ENCODE measurements at places on chromosomes 2 and 18.

DNA sequence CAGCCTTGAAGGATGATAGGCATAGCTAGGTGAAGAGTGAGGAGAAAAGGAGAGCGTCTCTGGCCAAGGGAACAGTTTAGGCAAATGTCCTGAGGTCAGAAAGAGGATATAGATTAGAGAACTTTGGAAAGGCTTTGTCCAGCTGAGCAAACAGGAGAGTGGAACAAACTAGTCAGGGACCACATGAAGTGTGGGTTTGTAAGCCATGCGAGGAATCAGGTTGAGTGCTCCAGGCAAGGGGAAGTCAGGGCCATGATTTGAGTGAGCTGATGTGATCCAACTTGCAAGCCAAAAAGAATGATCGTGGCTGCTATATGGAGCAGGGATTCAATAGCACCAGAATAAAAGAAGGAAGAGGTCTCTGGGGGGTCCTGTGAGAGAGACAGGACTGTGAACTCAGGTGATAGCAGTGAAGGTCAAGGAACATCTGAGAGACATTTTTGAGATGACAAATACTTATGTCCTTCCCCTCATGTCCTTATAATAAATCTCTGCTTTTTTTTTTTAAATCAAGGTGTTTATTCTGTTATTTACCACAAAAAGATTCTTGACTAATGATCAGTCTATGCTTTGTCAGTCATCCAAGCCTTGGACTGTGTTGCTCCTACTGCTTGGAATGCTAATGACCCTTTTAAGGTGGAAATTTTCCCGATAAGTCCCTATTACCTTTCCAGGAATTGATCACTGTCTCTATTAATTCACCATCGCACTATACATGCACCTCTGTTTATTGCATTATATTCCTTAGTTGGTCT lies 472.6 kb downstream of the TXNL1 start:
- no peak for DNase-seq

- DNase-seq, result no peak
Observed at GRCh38 chr18:49654347-49654746, 92.5 kb downstream of the LIPG start.

- no peak for DNase-seq
Observed at GRCh38 chr2:225033440-225034318, 8.6 kb downstream of the DOCK10 start.

- DNase-seq, result no peak
Observed at GRCh38 chr18:31590570-31590969, 1.1 kb upstream of the TTR start.

DNA sequence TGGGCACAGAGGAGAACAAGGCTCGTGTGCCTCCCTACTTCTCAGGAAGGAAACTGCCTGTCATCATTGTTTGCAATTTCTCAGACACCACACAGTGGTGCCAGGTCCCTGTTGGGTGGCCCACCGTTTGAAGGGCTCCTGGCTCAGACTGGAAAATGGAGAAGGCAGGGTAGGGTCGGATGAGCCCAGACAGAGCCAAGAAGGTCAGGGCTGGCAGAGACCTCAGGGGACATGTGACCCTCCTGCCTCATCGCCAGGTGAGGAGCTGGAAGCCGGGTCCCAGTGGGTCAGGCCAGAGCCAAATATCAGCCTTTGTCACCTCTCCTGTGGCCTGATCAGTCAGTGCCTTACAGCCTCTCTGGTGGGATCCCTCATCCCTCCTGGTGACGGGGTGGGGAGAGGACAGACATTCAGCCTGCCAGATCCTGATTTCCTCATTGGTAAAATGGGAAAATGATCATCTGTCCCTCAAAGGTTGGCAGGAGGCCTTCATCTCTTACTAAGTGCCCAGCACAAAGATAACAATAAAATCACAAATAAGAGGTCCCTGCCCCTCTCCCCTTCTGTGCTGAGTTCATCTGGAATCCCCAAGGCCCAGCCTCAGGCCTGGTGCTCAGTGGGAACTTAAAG lies 117.6 kb downstream of the CAPN13 start:
- no peak for DNase-seq

DNA sequence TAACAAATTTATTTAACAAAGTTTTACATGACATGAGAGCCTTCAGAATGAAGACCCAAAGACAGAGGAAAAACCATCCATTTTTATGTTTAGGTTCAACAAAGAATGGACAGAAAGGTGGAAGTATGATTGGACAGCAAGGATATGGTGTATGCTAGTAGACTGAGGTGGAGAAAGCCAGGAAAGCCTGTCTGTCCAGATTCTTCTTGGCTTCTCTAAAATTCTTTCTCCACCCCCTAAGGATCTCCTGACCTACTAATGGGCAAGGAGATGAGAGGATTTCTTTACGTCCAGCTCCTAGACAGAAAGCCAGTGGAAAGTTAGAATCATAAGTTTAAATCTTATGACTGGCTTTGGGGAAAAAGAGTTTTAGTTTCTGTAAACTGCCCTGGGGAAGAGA lies 3.0 kb downstream of the ATIC start:
- DNase-seq, result no peak

DNA sequence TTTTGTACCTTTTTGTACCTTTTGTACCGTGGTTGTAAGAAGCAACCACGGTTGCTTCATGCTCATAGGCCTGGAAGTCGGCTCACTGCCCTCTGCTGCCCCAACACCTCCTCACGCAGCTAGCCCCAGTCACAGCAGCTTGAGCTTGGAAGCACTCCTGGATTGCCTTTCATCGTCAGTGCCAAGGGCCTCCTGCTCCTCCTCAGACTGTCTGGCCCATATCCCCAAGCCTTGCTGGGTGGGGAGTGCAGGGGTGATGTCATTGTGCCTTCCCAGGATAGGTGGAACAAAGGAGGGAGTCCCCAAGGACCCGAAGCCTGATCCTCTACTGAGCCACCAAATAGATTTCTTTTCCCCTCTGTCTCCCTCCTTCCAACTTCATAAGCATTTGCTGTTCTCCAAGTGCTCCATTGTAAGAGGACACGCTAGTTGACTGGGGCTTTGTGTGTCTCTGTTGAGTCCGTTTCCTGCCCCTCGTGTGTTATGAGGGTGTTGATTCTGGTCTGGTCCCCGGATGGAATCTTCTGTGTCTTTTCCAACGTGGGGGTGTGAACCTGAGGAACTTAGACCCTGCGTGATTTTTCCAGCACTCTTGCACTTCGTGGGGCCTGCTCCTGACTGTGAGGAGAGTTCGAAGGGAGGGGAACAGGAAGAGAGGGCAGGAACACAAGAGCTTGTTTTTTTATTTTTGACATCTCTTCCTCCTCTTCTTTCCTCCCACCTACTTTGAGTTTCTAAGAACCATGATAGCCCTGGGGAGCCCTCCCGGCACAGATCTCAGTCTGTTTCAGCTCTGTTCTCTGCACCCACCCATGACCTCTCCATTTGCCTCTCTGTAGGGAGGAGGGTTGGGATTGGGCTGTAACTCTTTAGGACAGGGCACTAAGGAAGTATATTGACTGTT lies 127.2 kb upstream of the EML6 start:
- DNase-seq, result no peak

DNA sequence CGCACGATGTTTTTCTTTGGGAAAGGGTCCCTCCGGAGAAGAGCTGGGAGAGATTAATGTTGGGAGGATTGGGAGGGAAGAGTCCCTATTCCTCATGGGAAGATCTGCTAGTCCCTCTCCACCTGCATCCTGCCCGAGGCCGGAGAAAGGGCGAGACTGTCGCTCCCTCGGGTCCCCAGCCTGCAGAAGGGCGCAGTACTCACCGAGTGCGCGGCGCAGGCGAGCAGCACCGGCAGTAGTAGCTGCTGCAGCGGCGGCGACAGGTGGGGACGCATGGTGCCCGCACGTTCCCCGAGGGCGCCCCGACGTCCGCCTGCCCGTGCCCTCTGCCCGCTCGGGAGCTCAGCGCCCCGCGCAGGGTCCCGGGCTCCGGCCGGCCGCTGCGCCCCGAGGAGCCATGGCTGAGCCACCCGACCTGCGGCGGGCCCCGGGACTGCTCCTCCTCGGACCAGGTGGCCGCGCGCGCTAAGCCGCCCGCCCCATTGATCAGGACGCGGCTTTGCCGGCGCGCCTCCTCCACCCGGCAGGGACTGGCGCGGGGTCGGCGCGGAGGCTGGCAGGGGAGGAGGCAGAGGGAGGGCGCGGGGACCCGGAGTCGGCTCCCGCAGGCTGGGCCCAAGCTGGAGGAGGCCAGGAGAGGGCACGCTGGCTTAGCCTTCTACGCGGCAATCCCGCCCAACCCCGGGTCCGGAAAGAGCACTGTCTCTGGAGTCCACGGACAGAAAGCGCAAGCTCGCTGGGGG lies at the start of gene SCTR:
TSS of gene SCTR (minus strand) at position 532 of the 743 bp plus-strand sequence. CDS start at position 275, 257 bp downstream.
- no peak for DNase-seq

GRCh38 chr2:205816268-205816667 lies 134.0 kb downstream of the NRP2 start:
- no peak for DNase-seq

GRCh38 chr18:58572181-58572580 lies 56.7 kb downstream of the ALPK2 start:
- DNase-seq, result no peak

- DNase-seq, result no peak
Observed at GRCh38 chr2:1514391-1515072, 101.3 kb downstream of the TPO start.

GRCh38 chr2:196952936-196953335 lies 26.4 kb upstream of the PGAP1 start:
- DNase-seq, result no peak

DNA sequence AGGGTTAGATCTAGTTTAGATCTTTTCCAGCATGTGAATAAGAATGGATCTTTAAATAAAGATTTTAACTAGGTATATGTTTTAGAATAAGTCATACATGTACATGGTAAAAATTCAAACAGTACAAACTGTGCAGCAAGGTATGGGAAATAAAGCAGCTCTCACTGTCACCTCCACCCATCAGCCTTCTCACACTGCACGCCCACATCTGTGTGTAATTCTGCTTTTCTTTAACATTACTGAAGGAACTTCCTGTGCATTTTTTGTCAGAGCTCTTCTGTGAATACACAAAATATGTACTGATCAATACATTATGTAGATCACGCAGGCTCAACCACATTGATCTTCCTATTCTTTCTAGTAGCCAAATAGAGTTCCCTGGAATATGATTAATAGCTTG lies 3.4 kb downstream of the CASP8 start:
- no peak for DNase-seq

- DNase-seq, result no peak
Observed at GRCh38 chr2:172282944-172283343, 144.4 kb upstream of the ITGA6 start.

- DNase-seq, result no peak
Observed at GRCh38 chr2:55707751-55708150, 14.1 kb upstream of the PNPT1 start.

DNA sequence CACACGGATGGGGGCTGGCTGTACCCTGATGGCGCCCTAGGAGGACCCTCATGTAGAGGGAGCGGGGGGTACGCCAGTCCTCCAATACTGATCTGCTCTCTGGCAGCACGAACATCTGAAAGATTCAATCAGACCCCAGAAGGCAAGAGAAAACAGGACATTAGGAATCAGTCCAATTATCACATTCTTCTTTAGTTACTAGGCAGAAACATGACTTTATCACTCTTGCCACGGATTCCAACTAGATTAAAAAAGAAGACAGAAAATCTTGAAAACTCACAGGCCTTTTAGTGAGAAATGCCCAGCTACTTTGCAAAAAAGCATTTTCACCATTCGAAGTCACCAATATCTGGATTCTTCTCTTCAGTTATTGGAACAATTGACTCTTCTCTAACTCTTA lies 68.4 kb downstream of the ID2 start:
- DNase-seq, result no peak

DNA sequence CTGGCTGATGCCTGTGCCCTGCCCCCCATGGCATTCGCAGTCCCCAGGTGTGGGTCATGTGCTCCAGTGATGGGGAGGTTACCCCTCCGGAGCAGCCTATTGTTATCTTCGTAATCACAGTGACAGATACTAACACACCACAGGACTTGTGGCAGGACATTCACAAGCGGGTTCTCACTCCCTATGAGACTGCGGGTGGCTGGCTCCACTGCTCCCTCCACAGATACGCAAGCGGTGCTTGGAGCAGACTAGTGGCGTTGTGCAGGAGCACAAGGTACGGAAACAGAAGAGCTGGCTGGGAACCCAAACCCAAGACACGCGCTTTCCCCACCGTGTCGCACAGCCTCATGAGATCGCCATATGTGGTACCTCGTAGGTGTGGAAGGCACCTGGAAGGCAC lies 52.2 kb downstream of the ACKR3 start:
- no peak for DNase-seq

- DNase-seq, result no peak
Observed at GRCh38 chr2:161710131-161710915, 86.1 kb downstream of the SLC4A10 start.

- no peak for DNase-seq
Observed at GRCh38 chr18:34972765-34973414, 68.3 kb upstream of the MAPRE2 start.

DNA sequence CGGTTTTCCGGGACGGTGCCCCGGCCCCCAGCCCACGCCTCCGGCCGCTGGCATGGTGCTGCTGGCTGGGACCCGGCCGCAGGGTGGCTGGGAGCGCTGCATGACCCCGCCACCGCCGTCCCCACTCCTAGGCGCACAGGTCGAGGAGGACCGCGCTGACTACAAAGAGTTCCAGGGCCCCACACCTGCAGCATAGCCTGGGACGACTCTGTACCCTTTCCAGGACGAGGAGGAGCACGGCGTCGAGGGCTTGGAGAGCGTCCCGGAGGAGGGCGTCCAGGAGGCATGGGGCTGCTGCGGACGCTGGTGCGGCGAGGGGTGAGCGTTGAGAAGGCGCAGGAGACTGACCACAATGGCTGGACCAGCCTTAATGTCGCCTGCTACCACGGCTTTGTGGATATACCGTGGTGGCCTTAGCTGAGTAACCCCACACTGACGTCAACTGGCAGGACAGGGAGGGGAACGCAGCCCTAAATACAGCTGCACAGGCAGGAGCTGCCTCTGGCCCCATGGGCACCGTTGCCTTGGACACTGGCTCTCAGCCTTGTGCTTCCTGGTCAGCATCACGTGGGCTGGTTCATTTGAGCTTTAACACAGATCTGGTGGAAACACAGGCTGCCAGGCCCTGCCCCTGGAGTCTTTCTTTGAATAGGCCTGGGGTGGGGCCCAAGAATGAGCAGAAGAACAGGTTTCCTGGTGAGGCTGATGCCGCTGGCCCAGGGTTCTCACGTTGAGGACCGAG lies 40.9 kb upstream of the TRIM43B start:
- DNase-seq, result no peak

- no peak for DNase-seq
Observed at GRCh38 chr2:8600456-8600855, 81.4 kb upstream of the ID2 start.

- DNase-seq, result no peak
Observed at GRCh38 chr2:29074411-29074810, at the start of gene PCARE. Gene PCARE, minus strand, starts transcription at chr2:29074523. Its CDS starts 262 bp downstream, at chr2:29074261.

- DNase-seq, result no peak
Observed at GRCh38 chr2:20150806-20151571, 73.9 kb downstream of the SDC1 start.

DNA sequence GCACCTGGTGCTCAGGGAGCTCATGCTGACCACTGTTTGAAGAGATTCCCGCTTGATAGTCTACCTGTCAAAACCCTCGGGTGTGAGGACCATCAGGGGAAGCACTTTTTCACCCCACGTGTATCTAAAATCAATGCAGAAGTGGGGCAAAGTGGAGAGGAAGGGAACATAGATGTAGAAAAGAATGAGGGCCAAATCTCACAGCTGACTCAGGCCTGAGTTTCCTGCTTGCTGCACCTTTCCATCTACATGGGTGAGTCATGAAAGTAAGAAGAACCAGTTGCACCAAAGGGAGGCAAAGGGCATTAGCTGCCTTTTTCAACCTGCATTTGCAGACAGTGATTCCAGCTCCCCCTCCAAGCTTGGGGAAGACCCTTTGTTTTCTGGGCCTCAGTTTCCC lies 100.2 kb upstream of the MYCN start:
- DNase-seq, result no peak

GRCh38 chr2:222049946-222050345 lies 248.9 kb downstream of the PAX3 start:
- DNase-seq, result no peak

Measured in activated CD8-positive, alpha-beta memory T cell treated with anti-CD3 and anti-CD28 coated beads for 1 hour (primary cell).